ENCODE measurements at places on chromosomes 5 and 9.
A peak's percentile ranks its signal among the peaks of the same experiment; 100 is the strongest.

- no peak for DNase-seq
These were observed 7.4 kb downstream of the TRAF1 start for GRCh38 chr9:120918931-120919842.

DNA sequence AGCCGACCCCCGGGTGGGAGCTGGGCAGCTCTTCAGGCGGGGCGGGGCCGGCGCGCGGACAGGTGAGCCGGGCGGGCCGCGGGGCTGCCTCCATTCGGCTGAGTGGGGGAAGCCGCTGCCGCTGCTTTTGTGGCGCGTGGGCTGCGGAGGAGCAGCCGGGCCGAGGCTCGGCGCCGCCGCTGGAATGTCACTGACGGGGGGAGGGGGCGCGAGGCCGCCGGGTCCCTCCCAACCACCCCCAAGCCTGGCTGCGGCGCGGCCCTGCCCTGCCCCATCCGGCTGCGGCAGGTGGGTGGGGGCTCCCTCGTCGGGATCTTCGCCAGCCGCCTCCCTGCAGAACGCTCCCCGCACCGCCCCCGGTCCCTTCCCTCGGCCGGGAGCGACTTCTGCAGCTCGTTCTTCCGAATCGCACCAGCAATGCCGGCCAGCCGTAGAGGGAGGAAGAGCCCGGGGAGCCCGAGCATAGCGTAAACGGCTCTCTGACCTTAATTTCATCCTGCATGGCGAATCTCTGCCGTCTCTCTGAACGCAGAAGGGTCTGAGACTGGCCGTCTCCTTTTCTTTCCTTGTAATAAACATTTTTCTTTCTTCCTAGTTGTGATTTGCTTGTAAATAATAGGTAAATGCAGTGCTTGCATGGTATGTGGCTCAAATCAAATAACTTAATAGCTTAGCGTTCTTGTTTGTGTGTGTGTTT is 505 bp downstream of the SPTAN1 start:
- DNase-seq, result no peak

- DNase-seq, result no peak
These were observed 255.5 kb downstream of the CAAP1 start for GRCh38 chr9:26637101-26637500.

DNA sequence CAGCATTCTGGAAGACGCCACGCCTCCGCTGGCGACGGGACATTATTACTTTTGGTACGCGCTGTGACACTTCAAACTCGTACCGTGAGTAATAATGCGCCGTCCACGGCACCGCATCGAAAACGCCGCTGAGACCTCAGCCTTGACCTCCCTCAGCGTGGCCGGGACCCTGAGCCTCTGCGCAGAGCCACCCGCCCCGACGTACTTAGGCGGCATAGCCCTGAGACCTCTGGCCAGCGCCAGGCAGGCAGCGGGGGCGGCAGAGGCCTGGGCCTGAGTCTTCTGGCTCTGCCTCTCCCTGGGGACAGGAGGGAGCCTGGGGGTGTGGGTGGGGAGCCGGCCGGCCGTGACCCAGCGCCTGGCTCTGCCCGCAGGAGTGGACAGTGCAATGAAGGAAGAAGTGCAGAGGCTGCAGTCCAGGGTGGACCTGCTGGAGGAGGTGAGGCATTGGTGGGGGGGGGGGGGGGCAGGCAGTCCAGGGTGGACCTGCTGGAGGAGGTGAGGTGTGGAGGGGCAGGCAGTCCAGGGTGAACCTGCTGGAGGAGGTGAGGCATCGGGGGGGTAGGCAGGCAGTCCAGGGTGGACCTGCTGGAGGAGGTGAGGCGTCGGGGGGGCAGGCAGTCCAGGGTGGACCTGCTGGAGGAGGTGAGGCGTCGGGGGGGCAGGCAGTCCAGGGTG is 8.0 kb downstream of the EGFL7 start:
- DNase-seq, result no peak

DNA sequence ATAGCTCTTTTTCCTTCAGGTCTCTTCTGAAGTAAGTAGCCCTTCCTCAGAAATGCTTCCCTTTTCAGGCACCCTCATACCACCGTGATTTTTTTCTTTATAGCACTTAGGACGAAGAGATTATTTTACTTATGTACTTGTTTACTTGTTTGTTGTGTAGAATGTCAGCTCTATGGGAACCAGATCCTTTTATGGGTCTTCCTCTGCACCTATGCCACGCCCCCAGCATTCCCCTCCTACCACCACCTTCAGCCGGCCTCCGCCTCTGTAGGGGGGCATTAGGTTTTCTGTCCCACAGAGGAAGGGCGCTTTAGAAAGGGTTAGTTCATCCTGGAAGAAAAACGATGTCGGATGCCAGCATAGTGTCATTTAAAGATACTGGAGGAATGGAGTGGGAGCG is 1.8 kb downstream of the CDKN2B-AS1 start:
- no peak for DNase-seq

- DNase-seq, result no peak
These were observed 130.8 kb upstream of the MAN2A1 start for GRCh38 chr5:109558952-109559351.

DNA sequence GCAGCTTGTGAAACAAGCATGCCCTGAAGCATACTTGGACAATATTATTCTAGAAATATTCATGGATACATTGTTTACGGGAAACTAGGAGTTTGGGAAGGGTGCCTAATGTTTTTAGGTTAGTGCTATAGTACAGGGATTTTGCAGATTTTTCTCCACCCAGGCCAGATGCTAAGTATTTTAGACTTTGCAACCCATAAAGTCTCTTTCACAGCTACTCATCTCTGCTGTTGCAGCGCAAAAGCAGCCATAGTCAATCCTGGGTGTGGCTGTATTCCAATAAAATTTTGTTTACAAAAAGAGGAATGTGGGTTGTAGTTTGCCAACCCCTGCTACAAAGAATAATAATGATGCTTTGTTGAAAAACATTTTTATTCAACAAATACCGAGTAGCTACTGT is 106.2 kb downstream of the CEMIP2 start:
- no peak for DNase-seq

- no peak for DNase-seq
These were observed 432.8 kb downstream of the IRX1 start for GRCh38 chr5:4028384-4028783.

DNA sequence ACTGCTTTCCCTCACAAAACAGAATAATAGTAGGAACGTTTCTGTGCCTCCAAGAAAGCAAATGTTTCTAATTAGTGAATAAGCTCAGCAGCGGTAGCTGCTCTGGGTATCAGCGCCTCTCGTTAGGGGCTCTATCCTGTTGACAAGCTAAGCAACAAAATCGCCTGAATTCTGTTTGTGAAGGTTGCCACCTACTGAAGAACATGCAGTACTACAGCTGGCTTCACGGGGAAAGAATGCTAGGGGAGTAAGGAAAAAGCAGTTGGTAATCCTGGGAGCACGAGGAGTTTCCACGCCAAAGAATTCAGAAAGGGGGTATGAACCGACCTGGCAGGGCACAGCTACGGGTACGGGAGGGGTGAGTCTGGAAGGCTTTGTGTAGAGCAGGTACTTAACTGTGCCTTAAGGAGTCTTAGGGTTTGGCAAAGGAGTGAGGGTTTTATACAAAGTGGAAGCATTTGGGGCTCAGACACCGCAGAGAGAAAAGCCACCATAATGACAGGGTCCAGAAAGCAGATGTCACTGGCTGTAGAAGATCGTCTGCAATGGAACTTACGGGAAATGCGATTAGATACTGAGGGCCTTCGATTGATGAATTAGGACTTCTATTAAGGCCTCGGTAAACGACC is 171.7 kb downstream of the TTC39B start:
- DNase-seq, result peak; percentile 58

DNA sequence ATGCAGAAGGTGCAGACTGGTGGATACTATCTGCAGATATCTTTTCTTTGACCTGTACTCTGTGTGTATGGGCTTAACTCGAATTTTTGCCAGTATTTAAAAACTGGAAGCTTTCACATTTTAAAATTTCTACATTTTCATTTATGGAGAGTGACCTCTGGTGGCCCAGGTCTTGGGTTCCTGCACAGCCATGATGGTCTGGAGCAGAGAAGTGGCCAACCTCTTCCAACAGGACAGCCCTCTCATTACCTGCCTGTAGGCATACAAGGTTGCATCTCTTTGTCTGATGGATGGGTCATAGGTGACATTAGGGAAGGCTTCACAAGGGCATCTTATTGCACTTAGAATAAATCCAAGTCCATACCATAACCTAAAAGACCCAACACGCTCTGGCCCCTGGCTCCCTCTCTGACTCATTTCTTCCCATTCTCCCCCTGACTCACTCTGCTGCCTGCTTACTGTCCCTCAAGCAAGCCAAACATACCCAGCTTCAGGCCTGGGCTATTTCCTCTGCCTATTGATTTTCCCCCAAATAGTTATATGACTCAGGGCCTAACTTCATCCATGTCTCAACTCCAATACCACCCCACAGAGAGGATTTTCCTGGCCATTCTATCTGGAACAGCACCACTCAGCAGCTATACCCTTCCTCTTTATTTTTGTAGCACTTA is 113.3 kb upstream of the SLC1A3 start:
- DNase-seq, result no peak

GRCh38 chr5:67182301-67182790 is 14.3 kb downstream of the CD180 start:
- DNase-seq, result no peak

GRCh38 chr9:137252555-137253506 is 1.7 kb downstream of the STPG3 start:
- DNase-seq, result no peak

GRCh38 chr5:65190328-65191053 is 291.2 kb downstream of the ADAMTS6 start:
- no peak for DNase-seq

GRCh38 chr9:37390759-37391158 is 31.7 kb upstream of the GRHPR start:
- DNase-seq, result peak; percentile 34

- no peak for DNase-seq
These were observed 539.1 kb downstream of the CDK5RAP2 start for GRCh38 chr9:120040896-120041295.

- DNase-seq, result no peak
These were observed 61.6 kb upstream of the NEURL1B start for GRCh38 chr5:172579403-172579990.

DNA sequence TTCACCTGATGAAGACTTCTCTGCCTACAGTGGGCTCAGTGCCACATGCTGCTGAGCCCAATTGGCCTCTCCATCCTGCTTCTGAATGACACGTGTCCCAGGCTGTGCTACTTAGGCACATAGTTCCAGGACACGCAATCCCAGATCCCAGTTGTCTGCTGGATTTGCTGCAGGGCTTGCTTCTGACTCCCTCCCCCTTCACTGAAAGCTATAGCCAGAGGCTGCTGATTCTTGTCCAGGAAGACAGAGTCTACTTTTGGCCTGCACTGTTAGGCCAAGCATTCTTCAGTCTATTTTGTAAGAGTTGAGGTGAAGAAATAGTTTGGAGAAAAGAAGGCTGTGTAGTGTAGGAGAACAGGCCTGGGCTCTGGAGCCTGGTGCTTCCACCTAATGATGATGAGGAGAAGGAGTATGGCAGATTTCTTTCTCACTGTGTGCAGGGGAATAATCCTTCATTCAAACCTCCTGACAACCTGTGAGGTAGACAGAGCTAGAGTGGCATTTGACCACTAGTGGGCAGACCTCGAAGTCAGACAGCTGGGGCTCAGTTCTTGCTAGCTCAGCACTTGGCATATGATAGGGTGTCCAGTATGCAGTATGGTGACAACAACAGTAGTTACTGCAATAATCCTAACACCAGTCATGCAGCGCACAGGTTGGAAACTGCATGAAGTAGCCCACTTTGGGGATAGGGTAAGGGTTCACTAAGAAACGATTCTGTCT is 19.5 kb upstream of the ASPN start:
- no peak for DNase-seq

DNA sequence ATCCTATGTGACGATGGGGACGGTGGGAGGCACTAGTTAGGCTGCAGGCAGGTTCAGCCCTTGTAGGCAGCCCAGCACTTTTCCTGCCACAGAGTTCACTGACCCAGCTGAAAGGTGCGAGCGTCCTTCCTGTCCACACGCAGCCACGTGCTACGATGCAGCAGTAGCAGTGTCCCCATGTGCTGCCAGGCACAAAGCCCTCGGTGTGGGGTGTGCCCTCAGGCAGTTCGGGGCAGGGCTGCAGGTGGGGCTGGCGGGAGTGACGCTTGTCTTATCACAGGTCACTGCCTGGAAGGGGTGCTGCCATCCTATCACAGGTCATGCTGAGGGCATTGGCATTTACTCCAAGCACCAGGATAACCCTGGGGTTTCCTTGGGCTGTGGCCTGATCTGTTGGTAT is 46.8 kb upstream of the CLPTM1L start:
- no peak for DNase-seq

DNA sequence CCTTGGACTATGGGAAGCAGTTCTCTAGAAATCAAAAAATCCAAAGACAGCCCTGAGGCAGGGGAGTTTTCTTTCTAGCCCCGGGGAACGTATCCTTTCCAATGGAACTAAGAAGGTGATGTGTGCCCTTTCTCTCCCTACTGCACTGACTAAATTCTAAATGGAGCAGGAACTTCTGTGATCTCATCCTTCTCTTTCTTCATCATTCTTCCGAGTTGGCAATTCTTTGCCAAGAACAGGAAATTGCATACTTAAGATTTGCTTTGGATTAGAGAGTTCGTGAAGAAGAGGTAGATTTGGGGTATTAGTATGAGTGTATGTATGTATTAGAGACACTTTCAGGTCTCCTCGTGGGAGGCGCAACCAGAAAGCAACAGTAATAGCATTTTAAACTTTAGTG is 178.0 kb upstream of the PIK3R1 start:
- no peak for DNase-seq

DNA sequence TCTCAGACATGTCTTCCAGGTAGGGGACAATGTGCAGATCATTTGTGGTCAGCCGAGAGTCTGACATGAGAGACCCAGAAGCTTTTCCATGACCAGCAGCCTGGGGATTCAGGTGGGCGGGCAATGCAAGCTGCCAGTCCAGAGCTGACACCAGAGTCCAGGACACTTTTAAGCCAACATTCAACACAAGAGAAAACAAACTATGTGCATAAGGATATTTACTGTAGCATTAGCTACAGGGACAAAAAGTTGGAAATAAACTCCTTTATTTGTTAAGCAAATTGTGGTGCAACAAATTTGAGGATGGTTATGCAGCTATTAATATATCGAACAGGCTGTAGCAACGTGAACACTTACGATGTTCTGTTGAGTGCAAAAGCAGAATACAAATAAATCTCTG is 9.9 kb upstream of the RNF130 start:
- no peak for DNase-seq

DNA sequence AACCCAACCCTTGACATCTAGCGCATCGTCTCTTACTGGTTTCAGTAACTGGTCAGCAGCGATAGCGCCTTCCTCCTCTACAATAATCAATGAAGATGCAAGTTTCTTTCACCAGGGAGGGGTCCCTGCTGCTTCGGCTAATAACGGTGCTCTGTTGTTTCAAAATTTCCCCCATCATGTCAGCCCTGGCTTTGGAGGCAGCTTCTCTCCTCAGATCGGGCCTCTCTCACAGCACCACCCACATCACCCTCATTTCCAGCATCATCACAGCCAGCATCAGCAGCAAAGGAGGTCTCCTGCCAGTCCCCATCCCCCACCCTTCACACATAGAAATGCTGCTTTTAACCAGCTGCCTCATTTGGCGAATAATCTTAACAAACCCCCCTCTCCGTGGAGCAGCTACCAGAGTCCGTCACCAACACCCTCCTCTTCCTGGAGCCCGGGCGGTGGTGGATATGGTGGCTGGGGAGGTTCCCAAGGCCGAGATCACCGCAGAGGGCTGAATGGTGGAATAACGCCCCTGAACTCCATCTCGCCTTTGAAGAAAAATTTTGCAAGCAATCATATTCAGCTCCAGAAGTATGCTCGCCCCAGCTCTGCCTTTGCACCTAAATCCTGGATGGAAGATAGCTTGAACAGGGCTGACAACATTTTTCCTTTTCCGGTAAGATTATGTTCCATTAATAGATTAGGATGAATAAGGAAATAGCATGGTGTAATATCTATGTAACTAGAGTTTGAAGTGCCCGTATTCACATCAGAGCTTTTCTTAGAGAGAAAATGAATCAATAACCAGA is 2.2 kb downstream of the CPEB4 start:
- no peak for DNase-seq
